ENCODE measurements at places on chromosomes 1 and 21.
A peak's percentile ranks its signal among the peaks of the same experiment; 100 is the strongest.

DNA sequence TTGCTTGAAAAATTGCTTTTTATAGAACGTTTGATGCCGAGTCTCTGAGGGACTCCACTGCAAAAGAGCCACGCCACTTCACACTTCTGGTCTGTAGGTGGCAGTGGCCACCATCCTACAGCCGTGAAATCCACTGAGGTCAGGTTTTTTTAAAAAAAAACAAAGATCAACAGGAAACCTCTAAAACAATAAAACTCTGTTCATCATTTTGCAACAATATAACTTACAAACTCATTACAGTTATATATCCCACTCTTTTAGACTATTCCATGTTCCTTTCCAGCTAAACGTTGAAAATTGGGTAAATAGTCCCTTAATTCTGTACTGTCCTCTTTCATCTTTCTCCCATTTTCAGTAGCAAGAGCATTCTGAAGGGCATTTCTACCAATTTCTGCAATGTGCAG is 64.6 kb upstream of the FMN2 start:
- DNase-seq, result peak; percentile 62

DNA sequence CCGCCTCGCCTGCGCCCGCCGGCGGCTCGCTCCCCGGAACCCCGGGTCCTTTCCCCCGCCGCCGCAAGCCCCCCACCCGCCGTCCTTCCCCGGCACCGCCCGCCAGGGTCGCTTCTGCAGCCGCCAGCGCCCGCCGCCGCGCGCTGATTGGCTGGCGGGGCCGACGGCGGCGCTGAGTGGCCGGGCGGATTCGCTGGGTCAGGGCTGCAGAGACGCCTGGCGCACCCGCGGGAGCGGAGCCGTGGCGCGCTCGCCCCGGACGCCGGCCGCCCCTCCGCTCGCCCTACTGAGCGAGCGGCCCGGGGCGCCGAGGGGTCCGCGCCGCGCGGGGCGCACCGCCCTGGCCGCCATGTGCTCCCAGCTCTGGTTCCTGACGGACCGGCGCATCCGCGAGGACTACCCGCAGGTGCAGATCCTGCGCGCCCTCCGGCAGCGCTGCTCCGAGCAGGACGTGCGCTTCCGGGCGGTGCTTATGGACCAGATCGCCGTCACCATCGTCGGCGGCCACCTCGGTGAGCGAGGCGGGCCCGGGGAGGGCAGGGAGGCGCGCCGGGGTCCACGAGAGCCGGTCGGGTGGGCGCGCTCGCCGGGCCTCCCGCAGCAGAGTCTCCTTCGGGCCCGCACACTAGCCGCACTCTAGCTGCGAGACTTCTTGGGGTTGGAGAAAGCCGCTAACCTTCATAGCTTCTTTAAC is at the start of gene RIMKLA:
Gene RIMKLA (plus strand): TSS at position 207 of the 694 bp plus-strand sequence. CDS start 143 bp downstream, at position 350.
- no peak for DNase-seq

- DNase-seq, result no peak
Measured at GRCh38 chr1:228348708-228349467, 57.7 kb downstream of the TRIM11 start.

GRCh38 chr1:185808631-185809030 is 74.4 kb downstream of the HMCN1 start:
- DNase-seq, result no peak

- DNase-seq, result peak; percentile 60
Measured at GRCh38 chr1:87399264-87399663, 70.6 kb downstream of the LMO4 start.

GRCh38 chr1:241972703-241973369 is 15.3 kb downstream of the BECN2 start:
- DNase-seq, result peak; percentile 11

DNA sequence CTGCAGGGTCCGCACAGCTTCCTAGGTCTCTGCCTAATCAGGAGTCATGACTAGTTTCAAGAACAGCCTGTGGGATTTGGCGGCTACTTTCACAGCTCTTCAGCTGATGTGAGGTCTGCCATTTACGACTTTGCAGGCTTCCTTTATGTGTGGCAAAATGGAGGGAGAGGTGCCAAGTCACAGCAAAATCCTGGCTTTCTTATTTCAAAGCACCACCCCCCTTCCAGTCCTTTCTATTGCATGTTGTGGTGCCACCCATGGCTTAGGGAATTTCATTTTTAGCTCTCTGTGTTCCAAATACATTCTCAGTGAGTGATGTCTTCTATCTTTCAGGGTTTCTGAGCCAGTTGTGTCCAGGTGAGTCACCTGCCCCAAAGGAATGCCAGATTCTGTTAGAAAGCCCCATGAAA is 75.1 kb upstream of the WLS start:
- no peak for DNase-seq

- peak; percentile 47 for DNase-seq
Measured at GRCh38 chr1:3366126-3367051, 88.1 kb upstream of the ARHGEF16 start.

DNA sequence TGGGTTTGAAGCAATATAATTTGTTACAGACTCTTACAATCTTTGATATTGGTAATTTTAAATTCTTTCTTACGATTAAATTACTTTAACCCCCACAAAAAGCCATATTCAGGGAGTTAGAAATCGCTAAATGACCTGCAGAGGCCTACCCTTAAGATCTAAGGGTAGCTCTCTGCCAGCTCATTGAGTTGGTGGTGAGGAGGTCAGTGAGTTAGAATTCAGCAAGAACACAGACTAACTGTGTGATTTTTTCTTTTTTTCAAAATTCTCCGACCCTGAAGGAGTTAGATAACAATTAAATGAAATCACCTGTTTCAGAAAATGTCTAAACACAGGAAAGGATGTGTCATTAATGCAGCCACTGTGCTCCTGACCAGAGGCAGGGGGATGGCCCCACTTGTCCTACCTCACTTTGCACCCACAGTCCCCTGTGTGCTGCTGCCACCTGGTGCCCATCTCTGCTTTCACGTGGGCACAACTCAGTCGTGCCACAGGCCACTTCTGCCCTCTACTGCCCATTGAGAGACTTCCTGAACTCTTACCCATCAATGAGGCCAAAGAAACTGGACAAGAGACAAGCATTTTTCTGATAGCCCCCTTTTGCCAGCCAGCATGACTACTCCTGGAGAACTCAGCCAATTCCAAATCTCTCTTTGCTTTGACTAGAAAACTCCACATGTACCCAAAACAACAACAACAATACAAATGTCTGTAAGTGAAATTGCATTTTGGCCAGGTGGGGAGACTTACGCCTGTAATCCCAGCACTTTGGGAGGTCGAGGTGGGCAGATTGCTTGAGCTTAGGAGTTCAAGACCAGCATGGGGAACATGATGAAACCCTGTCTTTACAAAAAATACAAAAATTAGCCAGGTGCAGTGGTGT is 8.4 kb downstream of the CFAP45 start:
- peak; percentile 92 for DNase-seq

DNA sequence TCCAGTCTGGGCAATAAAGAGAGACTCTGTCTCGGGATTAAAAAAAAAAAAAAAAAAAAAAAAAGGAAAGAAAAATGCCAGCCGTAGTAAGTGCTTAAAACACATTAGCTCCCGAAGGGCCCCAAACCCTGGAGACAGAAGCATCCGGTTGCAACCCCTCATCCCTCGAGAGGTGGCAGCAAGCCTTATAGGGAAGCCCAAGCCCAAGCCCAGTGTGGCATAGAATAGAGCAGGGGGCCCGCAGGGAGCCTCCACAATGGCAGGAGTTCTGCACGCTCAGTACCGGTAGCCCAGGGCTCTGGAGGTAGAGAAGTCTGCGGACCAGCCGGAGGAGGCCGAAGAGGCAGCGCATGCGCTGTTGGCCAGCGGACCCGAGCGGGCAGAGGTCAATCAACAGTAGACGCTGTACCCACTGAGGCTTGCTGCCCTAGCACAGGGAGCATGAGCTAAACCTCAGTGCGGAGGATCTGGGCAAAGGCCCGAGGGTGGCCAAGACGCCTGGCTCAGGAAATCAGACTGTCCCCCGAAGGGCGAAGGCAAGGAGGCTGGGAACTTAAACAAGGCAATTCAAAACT is 34.1 kb upstream of the C1orf198 start:
- no peak for DNase-seq

- no peak for DNase-seq
Measured at GRCh38 chr1:50197216-50197615, 88.5 kb downstream of the ELAVL4 start.

DNA sequence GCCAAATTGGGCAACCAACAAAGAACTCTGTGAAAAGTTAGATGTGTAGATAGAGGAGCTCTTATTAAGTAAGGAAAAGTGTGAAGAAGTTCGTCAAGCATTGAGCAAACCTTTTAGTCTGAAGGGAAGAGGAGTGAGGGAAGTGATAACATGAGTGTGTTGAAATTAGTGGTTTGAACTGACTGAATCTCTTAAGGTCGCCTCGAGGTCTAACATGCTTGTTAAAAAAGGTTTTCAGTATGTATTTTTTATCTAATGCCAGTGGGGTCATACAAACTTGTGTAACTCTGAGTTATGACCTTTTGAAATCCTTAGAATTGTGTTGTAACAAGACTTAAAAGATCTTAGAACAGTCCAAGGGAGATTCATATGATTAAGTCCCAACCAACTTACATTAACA is 34.1 kb downstream of the SOAT1 start:
- DNase-seq, result peak; percentile 8

- no peak for DNase-seq
Measured at GRCh38 chr1:94654031-94654430, 112.5 kb upstream of the F3 start.

DNA sequence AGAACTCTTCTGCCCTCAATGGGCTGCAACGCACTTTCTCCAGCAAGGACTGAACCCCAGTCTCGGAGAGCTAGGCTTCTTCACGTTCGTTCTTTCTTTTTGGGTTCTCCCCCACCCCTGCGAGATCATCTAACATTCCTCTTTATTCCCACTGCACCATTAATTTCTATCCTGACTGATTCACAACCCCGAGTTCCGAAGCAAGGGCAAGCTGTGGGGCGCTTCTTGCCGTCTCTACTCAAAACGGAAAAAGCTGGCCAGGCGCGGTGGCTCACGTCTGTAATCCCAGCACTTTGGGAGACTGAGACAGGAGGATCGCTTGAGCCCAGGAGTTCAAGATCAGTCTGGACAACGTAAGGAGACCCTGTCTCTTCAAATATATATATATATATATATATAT is 37.4 kb upstream of the BTG2 start:
- no peak for DNase-seq

- DNase-seq, result peak; percentile 66
Measured at GRCh38 chr1:197924516-197925123, 7.4 kb downstream of the LHX9 start.

- no peak for DNase-seq
Measured at GRCh38 chr1:229153955-229154548, 116.9 kb upstream of the RAB4A start.

Measured in fibroblast of mammary gland (primary cell).